ENCODE measurements at places on chromosomes 1 and 21.

DNA sequence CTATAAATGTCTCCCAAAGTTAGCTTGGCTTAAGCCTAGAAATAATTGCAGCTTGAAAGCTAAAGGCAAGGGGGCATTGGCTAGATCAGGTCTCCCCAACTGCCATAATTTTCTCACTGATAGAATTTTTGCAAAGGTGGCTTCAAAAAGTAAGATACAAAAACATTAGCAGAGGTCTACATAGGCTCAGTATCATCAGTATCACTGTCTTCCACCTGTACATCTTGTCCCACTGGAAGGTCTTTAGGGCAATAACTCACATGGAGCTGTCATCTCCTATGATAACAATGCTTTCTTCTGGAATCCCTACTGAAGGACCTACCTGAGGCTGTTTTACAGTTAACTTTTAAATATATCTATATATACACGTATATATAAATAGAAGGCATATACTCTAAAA is 14.9 kb downstream of the OSBPL9 start:
- no peak for DNase-seq

GRCh38 chr21:18218331-18218730 is 26.3 kb upstream of the CHODL start:
- DNase-seq, result no peak

DNA sequence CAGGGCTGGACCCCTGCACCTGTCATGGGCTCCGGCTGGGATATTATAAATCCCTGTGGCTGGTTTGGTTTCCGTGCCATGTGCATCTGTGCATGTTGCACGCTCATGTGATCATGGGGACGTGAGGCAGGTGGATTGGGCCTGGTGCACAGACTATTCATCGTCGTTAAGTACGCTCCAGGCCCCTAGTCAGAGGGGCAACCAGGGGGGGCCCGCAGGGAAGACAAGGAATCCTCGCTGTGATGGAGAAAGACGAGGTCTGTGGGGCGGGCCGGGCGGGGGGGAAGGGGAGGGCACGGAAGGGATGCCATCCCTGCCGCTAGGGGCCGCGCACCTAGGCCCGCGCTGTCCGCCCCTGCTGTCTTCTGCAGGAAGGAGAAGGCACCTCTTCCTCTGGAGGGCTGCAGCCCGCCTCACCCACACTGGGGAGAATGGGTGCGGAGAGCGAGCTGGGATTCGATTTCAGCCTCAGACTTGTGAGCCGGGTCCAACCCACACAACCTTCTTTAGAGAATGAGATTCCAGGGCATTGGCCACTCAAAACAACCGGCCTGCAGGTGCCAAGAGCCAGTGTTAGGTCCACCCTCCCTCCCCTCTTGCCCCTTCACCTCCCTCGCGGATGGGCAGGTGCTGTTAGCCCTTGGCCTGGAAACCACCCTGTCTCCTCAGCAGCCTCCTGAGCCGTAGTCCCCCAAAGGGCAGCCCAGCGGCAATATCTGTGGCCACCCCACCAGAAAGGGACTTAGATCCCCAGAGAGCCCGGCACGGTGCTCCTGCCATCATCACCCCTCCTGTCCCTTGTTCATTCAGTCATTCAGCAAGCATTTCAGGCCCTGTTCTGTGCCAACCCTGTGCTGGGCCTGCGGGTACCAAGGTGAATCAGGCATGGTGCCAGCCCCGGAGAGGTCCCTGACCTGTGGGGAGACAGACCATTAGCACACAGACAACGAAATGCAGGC is 950 bp upstream of the LRP8 start:
- DNase-seq, result no peak

DNA sequence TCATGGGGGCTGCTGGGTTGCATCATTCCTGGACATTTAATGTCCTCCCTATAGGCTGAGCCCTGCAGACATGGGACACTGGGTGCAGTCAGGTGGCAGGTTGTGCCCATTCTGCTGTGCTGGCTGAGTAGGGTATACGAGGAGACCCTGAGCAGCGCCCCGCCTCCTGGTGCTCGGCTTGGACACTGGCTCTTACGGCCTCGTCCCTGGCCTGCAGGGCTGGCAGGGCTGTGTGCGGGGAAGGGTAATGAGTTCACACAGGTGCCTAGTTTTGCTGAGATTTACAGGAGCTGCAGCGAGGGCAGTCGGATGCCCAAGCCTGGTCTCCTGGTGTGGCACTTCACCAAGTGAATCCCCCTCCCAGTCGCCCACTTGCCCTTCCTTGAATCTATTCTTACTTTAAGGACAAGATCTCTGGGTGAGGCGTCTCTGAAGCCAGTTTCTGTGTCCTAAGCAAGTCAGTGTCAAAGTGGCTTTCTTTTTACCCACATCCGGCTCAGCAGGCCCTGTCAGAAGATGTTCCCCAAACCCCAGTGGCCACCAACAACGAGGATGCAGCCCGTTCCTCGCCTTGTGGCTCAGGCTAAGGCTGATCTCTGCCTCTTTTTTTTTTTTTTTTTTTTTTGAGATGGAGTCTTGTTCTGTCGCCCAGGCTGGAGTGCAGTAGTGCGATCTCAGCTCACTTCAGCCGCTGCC is 73.2 kb downstream of the MAN1C1 start:
- DNase-seq, result no peak

- peak; percentile 2 for DNase-seq
Observed at GRCh38 chr1:186304982-186305949, 69.8 kb downstream of the TPR start.

DNA sequence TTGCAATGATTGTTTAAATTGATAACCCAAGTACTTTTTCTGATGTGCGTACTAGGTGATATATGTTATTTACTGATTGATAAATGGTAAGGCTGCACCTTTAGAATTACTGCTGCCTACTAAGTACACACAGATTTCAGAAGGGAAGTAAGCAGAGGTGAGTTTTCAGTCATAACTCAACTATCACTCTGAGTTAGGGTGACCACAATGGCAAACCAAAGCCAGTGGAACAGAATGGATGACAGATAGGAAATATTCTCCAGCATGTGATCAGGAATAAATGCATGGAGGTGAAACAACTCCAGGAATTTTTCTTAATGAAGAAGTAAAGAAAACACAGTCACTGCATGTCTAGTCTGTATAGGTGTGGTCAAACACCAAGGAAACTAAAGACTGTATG is 7.5 kb upstream of the KCNJ15 start:
- DNase-seq, result no peak

DNA sequence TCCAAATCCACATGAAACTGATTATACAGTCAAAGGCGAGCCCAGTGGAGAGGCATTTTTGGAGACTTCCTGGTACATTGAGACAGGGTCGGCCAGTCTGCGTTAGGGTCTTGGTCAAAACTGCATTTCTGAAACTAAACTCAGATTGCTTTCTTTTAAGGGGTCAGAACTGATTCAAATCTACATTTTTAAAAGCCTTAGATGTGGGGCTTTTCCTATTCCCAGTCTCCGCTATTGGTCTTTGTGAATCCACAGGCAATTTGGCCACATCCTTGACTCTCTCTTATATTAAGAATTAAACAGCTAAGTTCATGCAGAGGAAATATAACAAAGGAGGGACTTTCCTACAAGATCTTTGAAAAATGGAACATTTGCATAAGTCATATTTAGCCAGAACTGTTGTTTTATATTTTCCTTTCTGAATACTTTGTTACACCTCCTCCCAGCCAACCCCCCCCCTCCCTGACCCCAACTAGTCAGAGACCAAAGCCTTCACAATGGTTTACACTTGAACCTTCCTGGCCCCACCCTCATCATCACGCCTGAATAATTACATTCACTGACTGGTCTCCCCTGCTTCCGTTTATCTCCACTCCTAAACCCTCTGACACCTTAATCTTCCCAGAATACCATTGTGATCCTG is 30.9 kb downstream of the SELL start:
- no peak for DNase-seq

DNA sequence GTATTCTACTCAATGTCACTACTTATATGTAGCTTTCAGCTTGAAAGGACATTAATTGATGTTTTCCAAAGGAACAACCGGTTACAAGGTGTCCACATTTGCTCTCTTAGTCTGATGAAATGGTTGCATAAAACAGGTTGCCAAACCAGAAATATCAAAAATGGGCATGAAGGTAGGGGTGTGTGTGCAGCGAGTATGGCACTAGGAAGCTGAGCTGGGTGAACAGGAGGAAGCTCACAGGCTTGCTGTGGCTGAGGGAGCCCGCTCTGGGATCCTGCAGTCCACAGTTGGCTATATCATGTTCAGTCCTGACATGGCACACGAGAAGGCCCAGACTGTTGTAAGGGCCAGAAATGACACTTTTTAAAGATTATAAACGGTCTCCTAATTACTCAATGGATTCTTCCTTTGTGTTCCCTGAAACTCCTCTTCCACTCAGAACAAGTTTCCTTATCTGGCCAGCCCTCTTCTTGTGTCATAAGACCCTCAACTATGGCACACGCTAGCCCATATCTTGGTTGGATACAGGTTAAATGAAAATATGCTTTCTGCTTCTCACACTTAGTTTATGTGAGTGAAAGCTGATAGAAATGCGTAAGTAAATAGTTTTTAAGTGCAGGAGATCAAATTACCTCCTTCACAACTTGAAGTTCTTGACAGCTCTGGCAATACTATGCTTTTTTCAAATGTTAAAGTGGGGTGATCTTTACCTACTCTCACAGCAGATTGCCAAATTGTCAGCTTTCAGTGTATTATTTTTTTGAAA is 201.5 kb downstream of the LMO4 start:
- no peak for DNase-seq

- no peak for DNase-seq
Observed at GRCh38 chr1:82534996-82535395, 734.3 kb downstream of the ADGRL2 start.

DNA sequence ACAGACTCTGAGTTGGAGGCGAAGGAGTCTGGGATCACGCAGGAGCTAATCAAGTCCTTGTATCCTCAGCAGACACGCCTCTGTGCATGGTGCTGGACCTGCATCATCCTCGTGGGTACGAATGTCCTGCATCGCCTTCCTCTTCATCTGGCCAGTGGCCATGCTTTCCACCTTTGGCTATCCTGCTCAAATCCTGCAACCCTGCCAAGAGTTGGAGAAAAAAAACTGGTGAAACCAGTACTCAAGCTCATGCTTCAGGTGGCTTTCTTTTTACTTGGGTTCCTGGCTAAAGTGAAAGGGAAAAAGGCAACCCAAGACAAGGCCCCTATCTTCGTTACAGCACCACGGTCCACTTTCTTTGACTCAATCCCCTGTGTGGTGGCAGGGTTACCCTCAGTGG is 8.9 kb downstream of the SETSIP start:
- no peak for DNase-seq

DNA sequence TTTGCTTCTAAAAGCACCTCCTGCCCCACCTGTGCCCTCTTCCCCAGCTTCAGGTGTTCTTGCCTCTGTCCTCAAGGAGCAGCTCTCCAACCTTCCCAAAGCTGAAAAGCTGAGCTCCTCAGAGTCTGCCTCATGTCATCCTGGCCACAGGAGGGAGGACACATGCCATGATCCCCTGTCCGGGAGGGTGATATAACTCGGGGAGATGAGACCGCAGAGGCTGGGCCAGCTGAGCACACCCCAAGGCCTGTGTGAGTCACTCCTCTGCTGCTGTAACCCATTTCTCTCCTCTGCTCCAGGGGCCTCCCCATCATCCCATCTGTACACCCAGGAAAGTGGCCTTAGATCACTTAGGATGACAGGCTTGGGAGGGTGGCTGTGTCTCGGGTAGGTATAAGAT is 49.8 kb downstream of the EPHB2 start:
- no peak for DNase-seq

DNA sequence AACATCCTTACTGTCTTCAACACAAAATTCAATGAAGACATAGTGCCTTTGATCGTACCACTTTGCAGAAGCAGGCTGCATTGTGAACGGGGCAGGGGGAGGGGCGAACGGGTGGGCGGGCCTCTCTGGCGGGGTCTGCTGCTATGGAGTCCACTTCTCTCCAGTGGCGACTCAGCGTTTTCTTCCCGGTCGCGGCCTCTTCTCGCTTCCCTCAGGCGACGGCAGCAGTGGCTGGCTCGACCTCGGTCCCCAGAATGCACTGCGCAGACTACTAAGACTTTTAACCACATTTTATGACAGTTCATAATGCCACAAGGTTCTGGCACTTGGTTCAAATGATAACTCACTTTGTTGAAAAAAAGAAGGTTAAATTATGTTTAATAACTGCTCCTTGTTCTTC is 21.2 kb downstream of the GBP2 start:
- no peak for DNase-seq

GRCh38 chr1:53737648-53738204 is 1.2 kb downstream of the GLIS1 start:
- no peak for DNase-seq

- no peak for DNase-seq
Observed at GRCh38 chr21:34545079-34545884, 33.3 kb upstream of the KCNE1 start.

DNA sequence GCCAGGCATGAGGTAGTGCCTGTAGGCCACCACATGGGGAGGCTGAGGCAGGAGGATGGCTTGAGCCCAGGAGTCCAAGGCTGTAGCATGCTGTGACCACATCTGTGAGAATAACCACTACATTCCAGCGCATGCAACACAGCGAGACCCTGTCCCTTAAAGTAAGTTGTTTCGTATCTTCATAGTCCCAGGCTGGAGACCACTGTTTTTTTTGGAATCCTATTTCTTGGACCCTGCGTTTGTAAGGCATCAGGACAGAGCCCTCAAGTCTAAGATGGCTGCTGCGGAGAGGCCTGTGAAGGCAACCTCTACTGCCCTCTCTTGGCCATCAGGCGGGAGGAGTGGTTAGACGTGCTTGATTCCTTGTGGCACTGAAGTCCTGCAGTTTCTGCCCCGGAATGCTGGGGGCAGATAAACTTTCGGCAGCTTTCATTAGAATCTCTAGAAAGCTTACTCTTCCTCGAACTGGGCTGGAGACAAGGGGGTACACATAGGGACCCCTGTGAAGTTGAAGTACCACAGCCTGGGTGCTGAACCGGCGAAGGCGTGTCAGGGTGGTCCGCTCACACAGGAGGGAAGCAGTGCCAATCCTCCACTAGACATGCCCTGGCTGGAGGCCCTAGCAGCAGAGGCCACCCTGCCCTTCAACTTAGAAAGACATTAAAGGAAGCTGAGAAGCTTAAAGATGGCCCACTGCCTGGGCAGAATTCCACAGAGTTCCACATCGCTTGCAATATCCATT is 36.6 kb downstream of the RABIF start:
- DNase-seq, result no peak

- DNase-seq, result no peak
Observed at GRCh38 chr1:88979054-88979748, 13.2 kb downstream of the KYAT3 start.

- peak; percentile 50 for DNase-seq
Observed at GRCh38 chr1:39981945-39982344, 27.0 kb downstream of the MFSD2A start.

GRCh38 chr1:169044296-169044695 is 62.2 kb upstream of the ATP1B1 start:
- no peak for DNase-seq

- no peak for DNase-seq
Observed at GRCh38 chr1:182616130-182617013, 12.2 kb upstream of the RGS16 start.

- no peak for DNase-seq
Observed at GRCh38 chr1:115347282-115347681, 9.2 kb upstream of the NGF start.

GRCh38 chr21:34609244-34609932 is 5.5 kb downstream of the RCAN1 start:
- DNase-seq, result no peak
